ENCODE measurements at places on chromosomes 2 and 18.

- DNase-seq: no peak
Observed at GRCh38 chr2:161128885-161129284, 31.3 kb upstream of the TANK start.

- DNase-seq: no peak
Observed at GRCh38 chr18:24923138-24923537, 428.8 kb downstream of the ZNF521 start.

GRCh38 chr2:74369976-74370375 lies 10.1 kb downstream of the DCTN1 start:
- DNase-seq: no peak

GRCh38 chr2:218031771-218032257 lies 29.0 kb upstream of the TNS1 start:
- DNase-seq: no peak

GRCh38 chr18:77092104-77093066 lies 40.2 kb downstream of the MBP start:
- DNase-seq: no peak

DNA sequence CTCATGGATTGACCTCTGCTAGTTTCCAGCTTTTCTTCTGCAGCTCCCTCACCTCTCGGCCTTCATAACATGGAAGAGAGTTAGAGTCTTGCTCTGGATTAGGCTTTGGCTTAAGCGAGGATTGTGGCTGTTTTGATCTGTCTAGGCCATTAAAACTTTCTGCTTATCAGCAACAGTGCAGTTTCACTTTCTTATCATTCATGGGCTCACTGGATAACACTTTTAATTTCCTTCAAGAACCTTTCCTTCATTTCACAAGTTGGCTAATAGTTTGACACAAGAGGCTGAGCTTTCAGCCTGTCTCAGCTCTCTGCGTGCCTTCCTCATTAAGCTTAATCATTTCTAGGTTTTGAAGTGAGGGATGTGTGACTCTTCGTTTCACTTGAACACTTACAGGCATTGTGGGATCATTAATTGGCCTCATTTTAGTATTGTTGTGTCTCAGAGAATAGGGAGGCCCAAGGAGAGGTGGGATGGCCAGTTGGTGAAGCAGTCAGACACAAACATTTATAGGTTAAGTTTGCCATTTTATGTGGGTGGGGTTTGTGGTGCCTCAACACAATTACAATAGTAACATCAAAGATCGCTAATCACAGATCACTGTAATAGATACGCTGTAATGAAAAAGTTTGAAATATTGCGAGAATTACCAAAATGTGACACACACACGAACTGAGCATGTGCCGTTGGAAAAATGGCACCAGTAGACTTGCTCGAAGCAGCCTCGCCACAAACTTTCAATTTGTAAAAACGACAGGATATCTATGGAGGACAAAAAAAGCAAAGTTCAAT lies 129.3 kb downstream of the ZNF236 start:
- DNase-seq: no peak

DNA sequence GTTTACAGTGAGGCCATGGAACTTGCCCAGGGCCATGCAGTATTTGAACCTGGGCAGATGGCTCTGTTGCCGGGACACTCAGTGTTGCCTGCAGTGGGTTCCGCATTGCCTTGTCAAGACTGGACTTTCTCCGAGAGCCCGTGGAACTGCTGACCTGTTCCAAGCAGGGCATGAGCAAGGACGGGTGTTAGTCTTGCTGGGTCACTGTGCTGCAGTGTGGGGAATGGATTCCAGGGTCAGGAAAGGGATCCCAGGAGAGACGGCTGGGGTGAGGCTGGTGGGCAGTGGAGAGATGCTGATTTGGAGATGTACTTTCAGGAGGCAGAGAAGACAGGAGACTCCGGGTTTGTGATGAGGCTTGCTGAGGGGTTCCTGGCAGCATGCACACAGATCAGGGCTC lies 348.7 kb upstream of the HS6ST1 start:
- DNase-seq: no peak

GRCh38 chr2:82728090-82728489 lies 1731.0 kb downstream of the SUCLG1 start:
- no peak for DNase-seq

GRCh38 chr2:105114551-105114950 lies 76.7 kb downstream of the MRPS9 start:
- DNase-seq: no peak

DNA sequence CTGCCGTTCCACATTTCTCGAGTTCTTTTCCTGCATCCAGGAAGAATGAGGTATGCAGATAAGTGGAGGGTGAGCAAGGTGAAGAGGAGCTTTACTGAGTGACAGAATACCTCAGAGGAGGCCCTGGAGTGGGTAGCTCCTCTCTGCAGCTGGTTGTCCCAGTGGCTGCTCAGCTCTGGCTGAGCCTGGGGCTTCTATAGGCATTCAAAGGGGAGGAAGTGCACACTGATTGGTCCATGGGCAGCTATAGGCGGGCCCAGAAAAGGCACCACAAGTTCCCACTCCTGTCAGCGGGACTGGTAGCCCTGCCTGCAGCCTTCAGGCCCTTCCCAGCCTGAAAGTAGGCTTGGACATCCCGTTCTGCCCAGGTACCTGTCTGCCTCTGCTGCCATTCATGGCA lies 94.7 kb downstream of the DOK6 start:
- no peak for DNase-seq

DNA sequence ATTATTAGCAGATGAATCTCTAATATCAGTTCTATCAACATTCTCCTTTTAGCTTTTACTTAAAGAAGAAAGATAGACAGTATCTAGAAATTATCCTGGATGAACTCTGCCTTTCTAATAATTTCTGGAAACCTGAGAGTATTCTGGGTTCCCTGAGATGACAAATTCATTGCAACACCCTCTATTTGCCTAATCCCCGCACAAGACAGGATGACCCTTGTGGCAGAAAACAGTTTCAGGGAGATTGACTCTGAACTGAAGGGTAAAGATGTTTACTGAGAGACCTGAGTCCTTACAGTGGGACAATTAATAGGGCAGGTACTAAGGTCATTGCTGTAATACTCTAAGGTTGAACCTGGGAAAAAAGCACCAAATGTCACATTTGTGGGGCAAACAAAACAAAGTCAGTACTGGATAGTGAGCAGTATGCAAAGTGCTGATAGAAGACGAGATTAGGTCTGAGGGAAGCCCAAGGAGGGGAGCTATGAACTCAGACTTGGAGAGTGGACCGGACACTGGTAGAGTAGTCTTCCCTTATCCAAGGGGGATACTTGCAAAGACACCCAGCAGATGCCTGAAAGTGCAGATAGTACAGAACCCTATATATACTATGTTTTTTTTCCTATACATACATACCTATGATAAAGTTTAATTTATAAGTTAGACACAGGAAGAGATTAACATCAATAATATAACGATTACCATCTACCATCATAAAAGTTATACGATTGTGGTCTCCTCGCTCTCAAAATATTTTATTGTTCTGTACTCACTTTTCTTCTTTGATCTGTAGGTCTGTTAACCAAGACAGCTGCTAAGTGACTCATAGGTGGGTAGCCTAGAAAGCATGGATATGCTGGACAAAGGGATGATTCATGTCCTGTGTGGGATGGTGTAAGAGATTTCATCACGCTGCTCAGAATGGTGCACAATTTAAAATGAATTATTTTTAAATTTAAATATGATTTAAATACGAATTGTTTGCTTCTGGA lies 148.3 kb upstream of the KLHL14 start:
- no peak for DNase-seq

DNA sequence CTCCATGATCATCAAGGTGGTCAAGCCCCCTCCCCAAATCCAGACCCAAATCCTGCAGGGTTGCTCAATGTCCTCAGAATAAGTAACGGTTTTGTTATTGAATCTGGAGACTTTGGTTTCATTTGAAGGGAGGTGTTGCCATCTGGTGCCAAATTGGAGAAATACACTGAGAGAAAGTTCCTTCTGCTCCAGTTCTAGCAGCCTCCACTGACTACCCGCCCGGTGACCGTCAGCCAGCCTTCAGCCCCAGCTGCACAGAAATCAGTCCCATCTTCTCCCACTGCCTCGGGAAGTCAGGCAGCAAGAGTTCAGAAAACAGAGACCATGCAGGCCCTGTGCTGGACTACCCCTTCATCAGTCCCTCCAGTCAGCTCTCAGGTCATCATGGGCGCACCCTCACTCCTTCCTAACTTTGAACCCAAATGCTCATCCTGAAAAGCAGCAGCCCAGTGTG lies 38.7 kb downstream of the PKDCC start:
- DNase-seq: peak; percentile 29

GRCh38 chr2:66433945-66434678 lies 813 bp upstream of the MEIS1 start:
- DNase-seq: no peak

GRCh38 chr2:144234542-144234871 lies 285.4 kb downstream of the ZEB2 start:
- DNase-seq: no peak

GRCh38 chr2:1026141-1026540 lies 75.5 kb downstream of the SNTG2 start:
- no peak for DNase-seq

GRCh38 chr2:45964223-45964841 lies 312.9 kb downstream of the PRKCE start:
- peak; percentile 18 for DNase-seq

DNA sequence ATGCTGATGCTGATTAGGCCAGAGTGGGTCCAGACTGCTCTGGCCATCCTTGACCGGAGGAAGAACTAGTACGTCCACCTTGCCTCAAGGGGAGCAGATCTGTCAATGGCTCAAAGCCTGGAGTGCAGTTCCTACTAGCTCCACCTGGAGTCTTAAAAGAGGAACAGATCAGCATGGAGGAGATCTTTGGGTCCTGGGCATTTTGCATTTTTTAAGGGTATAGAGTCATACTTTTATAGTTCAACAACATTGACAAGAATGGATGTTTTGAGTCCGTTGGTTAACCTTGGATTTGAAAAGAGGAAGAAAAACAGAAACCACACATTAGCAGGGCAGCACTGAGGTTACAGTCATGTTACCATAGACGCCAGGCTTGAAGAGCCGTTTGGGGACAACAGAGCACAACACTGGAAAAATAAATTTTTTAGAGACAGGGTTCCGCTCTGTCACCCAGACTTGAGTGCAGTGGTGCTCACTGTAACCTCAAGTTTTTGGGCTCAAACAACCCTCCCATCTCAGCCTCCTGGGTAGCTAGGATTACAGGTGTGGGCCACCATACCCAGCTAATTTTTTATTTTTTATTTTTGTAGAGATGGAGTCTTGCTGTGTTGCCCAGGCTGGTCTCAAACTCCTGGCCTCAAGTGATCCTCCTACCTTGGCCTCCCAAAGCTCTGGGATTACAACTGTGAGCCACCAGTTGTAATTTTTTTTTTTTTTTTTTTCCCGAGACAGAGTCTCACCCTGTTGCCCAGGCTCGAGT lies 78.5 kb downstream of the PRKCE start:
- no peak for DNase-seq

GRCh38 chr2:95058466-95058988 lies 33.0 kb downstream of the MAL start:
- no peak for DNase-seq

- no peak for DNase-seq
Observed at GRCh38 chr2:178510384-178510783, 30.1 kb downstream of the PLEKHA3 start.

GRCh38 chr2:50995610-50996009 lies 36.3 kb downstream of the NRXN1 start:
- DNase-seq: no peak

DNA sequence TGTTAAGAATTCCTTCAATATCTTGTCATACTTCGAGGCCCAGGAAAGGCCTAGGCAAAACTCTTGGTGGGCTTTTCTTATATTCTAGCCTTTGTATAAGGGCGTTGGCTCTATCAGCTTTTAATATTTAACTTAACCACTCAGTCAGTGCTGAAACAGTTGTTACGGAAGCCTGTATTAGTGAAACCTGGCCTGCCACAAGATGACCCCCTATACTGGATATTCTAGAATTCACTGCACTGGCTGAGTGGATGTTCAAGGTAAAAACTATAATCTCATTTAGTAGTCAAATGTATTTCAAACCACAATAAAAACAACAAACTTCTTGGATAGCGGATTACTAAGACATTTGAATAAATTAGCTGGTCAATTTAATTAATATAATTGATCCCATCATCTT lies 91.7 kb upstream of the HNMT start:
- no peak for DNase-seq

- peak; percentile 54 for DNase-seq
Observed at GRCh38 chr2:218400167-218400929, 680 bp downstream of the CTDSP1 start.

GRCh38 chr18:58715540-58715939 lies 44.3 kb downstream of the MALT1 start:
- no peak for DNase-seq
